ENCODE measurements at places on chromosomes 13 and 19.

- DNase-seq, result no peak
These were observed 21.8 kb upstream of the IGLON5 start for GRCh38 chr19:51289635-51290034.

- DNase-seq, result no peak
These were observed 246.6 kb upstream of the MAB21L1 start for GRCh38 chr13:35723053-35723461.

DNA sequence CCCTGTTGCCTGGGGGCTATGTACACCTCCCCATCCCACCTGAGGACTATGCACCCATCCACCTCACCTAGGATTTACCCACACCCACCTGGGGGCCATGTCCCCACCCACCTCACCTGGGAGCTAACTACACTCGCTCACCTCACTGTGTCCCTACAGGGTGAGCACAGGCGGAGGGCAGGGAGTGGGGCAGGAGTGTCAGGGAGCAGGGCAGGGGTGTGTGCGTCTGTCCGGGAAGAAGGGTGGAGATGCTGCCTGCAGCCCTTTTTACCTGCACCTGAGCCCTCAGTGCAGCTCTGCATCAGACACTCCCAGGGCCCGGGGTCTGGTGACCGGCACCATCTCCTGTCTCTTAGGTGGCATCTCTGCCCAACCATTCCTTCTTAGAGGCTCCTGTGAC is 10.6 kb upstream of the CPAMD8 start:
- no peak for DNase-seq

GRCh38 chr19:38149661-38150061 is 74.4 kb downstream of the DPF1 start:
- DNase-seq, result no peak

DNA sequence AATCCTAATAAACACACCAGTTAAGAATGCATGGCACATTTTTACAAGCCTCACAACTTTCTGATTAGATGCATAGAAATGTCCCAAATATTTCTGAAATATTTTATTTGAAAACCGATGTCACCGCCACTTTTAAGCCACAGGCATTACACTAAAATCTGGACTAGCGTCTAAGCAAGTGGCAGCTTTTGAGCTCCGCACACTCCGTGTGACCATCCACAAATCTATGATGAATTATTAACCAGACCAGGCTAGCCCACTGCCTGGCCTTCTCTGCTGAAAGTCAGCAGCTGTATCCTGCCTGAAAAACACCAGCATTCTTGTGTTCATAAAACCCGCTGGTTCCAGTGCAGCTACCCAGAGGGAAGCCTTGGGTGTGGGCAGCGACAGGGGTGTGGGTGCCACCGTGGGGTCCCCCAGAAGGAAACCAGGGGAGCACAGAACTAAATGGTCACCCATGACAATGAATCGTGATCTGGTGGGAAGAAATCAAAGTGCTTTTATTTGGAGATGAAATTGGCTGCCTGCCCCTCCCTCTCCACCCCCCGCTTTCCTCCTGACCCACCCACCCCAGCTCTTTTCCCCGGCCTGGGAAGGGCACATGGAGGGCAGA is 13.8 kb downstream of the RASA3 start:
- DNase-seq, result no peak

- no peak for DNase-seq
These were observed 7.0 kb upstream of the MAMSTR start for GRCh38 chr19:48726556-48726955.

DNA sequence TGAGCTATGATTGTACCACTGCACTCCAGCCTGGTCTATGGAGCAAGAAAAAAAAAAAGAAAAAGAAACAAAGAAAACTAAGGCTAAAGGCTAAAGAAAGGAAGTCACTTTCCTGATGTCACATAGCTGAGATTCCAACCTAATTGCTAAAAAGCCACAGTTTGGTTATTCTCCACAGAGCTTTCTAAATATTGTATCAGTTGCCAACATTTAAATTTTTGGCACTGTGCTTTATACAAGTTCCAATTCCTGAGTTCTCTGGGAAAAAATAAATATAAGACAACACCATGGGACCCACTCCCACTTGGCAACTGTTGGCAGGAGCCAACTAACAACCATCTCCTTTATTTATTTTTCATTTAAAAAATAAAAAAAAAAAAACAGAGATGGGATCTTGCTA is 11.2 kb upstream of the LYPD3 start:
- DNase-seq, result no peak

- no peak for DNase-seq
These were observed 151.7 kb upstream of the TSHZ3 start for GRCh38 chr19:31500946-31501345.

DNA sequence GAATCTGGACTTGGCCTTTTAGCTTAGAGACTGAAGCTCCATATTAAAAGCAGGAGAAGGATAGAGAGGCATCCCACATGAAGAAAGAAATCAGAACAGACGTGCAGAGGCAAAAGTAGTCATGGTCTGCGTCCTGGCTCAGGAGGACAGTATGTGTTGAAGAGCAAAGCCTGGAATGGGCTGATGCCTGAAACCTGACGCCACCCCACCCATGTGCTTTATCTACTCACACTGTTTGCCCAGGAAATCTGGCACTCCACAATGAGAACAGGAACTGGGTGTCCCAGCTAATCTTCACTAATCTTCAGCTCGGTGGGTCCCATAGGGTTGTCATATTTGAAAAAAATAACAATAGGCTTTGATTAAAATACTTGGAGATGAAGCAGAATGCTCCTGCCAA is 549.0 kb upstream of the GPC6 start:
- no peak for DNase-seq

DNA sequence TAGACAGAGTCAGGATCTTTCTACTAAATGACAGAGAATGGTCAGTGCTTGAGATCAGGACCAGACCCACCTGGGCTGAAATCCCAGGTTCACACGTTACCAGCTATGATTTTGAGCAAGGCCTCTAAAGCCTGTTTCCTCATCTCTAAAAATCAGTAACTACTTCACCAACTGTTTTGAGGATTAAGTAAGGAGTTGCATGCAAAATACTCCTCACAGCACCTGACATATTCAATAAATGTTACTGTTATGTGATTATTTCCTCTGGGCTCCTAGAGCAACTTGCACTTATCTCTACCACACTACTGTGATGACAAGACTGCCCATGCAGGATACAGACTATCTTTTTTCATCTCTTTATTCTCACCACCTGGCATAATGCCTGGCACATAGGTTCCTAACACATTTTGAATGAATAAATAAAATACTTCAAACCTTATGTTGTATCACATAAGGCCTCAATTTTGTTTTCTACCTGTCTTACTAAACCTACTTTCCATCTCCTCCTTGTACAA is 1.8 kb downstream of the KATNAL1 start:
- no peak for DNase-seq

DNA sequence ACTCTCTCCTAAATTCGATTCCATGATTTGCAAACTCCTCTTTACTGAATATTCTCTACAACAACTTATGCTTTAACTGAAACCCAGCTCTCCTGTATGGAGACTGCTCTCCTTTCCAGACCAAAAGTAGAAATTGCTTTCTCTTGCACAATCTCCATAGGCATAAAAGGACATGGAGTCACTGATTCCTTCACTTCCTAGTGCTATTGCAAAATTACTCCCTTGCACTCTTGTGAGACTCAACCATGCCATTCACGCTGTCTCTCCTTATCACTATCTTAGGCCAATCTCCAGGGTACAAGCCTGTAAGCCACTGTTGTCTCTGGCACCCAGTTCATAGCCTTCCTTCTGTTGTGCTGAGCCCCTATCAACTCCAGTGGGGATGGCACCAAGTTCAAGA is 30.6 kb downstream of the SERPINE3 start:
- no peak for DNase-seq

DNA sequence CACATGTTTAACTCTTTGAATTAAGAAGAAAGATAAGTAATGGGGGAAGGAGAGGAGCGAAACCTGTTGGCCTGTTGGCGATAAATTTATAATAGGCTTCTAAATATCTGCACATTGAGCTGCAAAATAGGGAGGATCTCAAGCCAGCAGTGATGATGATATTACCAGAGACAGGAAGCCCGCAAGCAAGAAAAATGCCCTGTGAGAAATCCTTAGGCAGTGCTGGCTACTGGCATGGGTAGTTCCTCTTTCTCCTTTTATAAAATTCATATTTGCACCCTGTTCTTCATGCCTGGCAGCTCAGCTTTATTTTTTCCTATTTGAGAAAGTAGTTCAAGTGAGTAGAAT is 858 bp upstream of the USP12 start:
- DNase-seq, result no peak

- DNase-seq, result peak; percentile 33
These were observed 17.7 kb upstream of the SLC35E1 start for GRCh38 chr19:16589917-16590316.

- no peak for DNase-seq
These were observed 62.4 kb downstream of the MPHOSPH8 start for GRCh38 chr13:19695829-19696228.

GRCh38 chr19:1826557-1827521 is 14.8 kb upstream of the ATP8B3 start:
- DNase-seq, result no peak

- no peak for DNase-seq
These were observed 85.2 kb downstream of the LRRC63 start for GRCh38 chr13:46296921-46297320.

DNA sequence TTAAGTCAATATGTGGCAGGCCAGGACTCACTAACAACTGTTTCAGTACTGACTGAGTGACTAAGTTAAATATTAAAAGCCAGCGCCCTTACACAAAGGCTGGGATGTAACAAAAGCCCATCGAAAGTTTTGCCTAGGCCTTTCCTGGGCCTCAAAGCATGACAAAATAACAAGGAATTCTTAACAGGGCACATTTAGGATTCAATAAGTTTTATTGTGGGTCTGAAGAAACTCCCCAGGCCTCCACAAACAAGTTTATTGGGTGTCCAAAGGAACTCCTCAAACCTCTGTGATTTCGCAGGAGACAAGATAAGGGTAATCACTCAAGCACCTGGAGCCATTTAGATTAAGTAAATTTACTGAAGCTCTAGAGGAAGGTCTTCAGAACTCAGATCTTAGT is 130.7 kb upstream of the SGCG start:
- DNase-seq, result no peak

GRCh38 chr19:54481326-54481930 is 8.3 kb upstream of the CDC42EP5 start:
- peak; percentile 24 for DNase-seq

GRCh38 chr13:97223711-97224541 is 1.8 kb downstream of the MBNL2 start:
- DNase-seq, result no peak

DNA sequence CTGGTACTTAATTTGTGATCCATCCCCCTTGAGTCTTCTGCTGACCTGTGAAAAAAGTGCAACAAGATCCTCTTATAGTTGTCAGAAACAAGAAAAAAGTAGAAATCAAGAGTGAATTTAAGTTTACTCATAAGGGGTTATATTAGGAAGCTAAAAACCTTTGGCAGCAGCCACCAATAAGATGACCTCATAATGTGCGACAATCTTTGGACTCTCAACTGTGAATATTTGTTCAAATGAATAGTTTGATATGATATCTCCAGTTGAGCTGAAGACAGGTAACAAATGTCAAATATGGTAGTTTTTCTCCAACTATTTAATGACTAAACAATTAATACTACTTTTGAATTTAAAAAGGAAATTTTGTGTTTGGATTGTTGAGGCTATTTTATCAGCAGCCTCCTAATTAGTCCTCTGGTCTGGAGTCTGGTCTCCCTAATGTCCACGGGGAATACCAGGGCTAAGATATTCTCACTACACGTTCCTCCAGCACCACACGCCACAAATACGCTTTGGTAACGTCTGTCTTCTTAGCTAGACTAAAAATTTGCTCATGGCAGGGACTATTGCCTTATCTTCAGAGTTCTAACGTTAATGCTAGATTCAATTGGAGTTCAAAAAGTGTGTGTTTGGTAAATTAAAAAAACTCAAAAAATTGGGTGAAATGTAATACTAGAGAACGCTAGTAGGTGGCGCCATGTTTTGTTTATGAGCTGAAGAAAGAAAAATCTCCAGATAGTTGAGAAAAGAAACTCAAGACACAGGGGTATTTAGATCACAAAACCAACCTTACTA is 51.0 kb upstream of the PDX1 start:
- DNase-seq, result no peak

DNA sequence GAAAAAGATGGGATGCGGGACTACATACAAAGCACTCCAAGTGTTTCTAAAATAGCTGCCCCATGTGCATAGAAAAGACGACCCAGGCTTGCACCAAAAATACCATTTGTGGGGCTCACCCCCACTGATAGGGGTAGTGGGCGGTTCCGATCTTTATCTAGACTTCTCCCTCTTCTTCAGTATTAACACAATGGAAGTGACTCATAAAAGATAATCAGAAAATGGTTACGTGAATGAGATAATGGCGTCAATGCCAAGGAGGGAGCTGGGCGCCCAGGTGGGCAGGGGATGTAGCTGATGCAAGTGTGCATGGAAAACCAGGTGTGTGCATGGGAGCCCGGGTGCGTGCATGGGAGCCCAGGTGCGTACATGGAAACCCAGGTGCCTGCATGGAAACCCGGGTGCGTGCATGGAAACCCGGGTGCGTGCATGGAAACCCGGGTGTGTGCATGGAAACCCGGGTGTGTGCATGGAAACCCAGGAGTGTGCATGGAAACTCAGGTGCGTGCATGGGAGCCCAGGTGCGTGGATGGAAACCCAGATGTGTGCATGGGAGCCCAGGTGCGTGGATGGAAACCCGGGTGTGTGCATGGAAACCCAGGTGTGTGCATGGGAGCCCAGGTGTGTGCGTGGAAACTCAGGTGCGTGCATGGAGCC is 32.7 kb downstream of the LAMP1 start:
- no peak for DNase-seq

GRCh38 chr19:43820098-43820883 is 6.8 kb upstream of the ZNF283 start:
- no peak for DNase-seq

GRCh38 chr13:110416131-110417025 is 109.3 kb downstream of the COL4A2 start:
- DNase-seq, result no peak

- no peak for DNase-seq
These were observed 5.4 kb downstream of the ZNF8 start for GRCh38 chr19:58284199-58284598.

DNA sequence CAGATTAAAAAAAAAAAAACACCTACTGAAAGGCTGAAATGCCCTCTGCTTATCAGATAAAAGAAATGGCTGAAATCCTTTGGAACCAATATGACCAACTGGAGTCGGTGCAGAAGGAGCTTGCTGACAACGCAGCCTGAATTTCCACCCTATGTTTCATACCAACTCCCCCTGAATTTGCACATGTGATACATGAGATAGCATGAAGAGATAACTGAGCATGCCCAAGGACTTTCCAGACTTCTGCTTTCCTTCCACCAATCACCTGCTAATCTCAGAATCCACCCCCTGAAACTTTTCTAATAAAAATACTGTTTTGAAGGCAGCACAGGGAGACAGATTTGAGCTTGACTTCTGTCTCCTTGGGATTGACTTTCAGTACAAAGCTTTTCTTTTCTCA is 32.2 kb upstream of the WDFY2 start:
- no peak for DNase-seq

DNA sequence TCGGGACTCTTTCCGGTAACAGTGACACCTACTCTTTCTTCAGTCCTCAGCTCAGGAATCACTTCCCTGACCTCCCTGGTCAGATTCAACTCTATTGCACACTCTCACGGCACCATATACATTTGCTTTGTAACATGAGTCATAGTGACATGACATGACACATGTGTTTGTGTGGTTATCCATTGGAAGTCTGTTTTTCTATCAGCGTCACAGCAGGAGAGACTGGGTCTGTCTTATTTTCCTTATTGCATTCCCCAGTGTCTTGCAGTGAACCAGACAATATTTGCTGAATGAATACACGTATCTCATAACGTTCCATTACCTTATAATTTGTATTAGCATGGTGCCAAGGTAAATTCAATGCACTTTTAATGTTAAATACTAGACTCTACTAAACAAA is 102.0 kb downstream of the DCLK1 start:
- DNase-seq, result no peak

Measured in NCI-H2107 (cell line).